Activated T-helper 2 cell treated with anti-CD3 and anti-CD28 coated beads, Interferon-gamma antibody, Interleukin-2, Interleukin-4, amounts not matched to agents 10 μg/mL and 5 μg/mL and 100 μg/mL, durations not matched to agents 14 hours and 24 hours and 36 hours (primary cell): ENCODE measurements at places on chromosomes 6 and 20. TPM values are rescaled to one million over a fixed set of nuclear protein-coding genes. Genes with fewer than 3 reads are reported as not detected.
A peak's percentile ranks its signal among the peaks of the same experiment; 100 is the strongest.

Gene LY6G5C
- 4.6 and 4.8 TPM in 2 replicates for total RNA-seq

GRCh38 chr20:35135867-35136586 lies 11.1 kb downstream of the EDEM2 start:
- no peak overlapping the region for H3K4me3 ChIP-seq
- no peak overlapping the region for H3K27ac ChIP-seq
- no peak for DNase-seq
- peaks cover 40% of the 10 kb centered on the region for H3K36me3 ChIP-seq
- no peaks in the 10 kb centered on the region for H3K27me3 ChIP-seq

DNA sequence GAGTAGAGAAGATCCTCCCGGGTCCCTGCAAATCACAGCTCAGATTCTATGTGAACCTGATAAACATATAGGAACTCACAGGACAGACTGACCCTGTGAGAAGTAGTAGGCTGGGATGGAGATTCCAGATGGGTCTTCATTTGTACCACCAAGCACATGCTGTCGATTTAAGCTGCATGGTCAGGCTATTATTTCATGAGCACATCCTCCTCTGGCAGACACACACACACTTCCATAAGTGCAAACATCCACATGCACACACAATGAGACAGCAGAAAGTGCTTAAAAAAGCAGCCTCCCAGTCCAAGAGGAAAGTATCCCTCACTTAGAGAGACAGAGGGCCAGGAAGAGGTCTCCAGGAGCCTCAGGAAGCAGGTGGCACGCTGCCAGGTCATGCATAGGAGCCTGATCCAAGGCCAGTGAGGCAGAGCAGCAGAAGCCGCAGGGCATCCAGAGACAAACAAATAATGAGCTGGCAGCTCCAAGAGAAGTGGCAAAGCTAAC lies 131.8 kb downstream of the UNC5CL start:
- H3K4me1 ChIP-seq, result peaks cover 9% of the 10 kb centered on the region
- no peak for DNase-seq
- H3K4me3 ChIP-seq, result no peak overlapping the region

Gene CSE1L
- total RNA-seq, result 114 TPM in 2 replicates

GRCh38 chr20:57560554-57561355 lies at the start of gene PCK1:
Gene PCK1 (plus strand): TSS chr20:57561110. CDS start chr20:57561412, 302 bp downstream.
- H3K4me1 ChIP-seq, result no peaks in the 10 kb centered on the region
- no peak within 1 kb of the TSS for H3K4me3 ChIP-seq
- no peak within 1 kb of the TSS for H3K27ac ChIP-seq
- DNase-seq, result no peak
- H3K36me3 ChIP-seq, result no peaks in the 10 kb centered on the region

Gene SPDEF
- 0.09 and 0.16 TPM in 2 replicates for total RNA-seq

- no peak overlapping the region for H3K27ac ChIP-seq
- H3K4me3 ChIP-seq, result no peak overlapping the region
- H3K4me1 ChIP-seq, result no peaks in the 10 kb centered on the region
- no peak for DNase-seq
These were observed 94.3 kb downstream of the THBS2 start for GRCh38 chr6:169159331-169159730.

DNA sequence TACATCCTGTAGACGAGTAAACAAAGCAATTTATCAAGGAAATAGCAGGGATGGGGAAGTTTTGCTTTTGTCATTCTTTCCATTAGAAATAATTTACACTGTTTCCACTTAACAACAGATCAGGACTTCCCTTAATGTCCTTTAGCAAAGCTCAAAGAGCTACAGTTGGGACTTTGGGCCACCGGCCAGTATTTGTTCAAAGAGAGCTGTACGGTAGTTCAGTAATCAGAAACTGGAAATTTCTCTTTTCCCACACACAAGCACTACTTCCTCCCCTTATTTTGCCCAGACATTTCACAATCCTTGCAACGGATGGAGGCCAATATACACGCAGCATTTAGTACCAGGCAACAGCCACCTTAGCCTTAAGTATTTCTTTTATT lies 12.1 kb upstream of the HINT3 start:
- no peak overlapping the region for H3K4me3 ChIP-seq
- H3K4me1 ChIP-seq, result peaks cover 22% of the 10 kb centered on the region
- DNase-seq, result no peak
- H3K27ac ChIP-seq, result no peak overlapping the region

GRCh38 chr20:35662551-35662950 lies 2.1 kb downstream of the CPNE1 start:
- no peaks in the 10 kb centered on the region for H3K27me3 ChIP-seq
- peak overlapping the region; percentile 95 for H3K4me3 ChIP-seq
- no peak for DNase-seq

DNA sequence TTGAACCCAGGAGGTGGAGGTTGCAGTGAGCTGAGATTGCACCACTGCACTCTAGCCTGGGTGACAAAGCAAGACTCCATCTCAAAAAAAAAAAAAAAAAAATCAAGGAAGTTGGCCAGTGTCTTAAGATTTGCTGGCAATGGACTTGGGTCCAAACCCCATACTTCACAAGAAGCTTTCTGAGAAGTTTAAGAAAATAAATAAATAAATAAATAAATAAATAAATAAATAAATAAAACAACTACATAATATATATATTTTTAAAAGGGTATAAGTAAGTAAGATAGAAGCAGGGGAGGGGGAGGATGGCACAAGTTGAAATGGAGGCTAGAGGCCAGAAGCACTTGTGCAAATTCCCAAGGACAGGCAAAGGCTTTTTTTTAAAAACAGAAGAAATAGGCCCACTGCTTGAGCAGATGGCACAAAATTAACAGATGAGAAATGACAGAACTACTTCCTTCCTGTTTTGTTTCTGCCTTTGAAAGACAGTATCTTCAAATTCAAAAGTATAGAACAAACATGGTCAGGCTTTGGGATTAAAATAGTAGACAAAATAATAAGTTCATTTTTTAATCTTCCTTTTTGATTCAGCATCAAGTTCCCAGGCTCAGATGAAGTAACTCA lies 287.7 kb downstream of the ALDH8A1 start:
- no peaks in the 10 kb centered on the region for H3K4me1 ChIP-seq
- no peaks in the 10 kb centered on the region for H3K36me3 ChIP-seq
- no peak overlapping the region for H3K27ac ChIP-seq
- no peak for DNase-seq
- no peak overlapping the region for H3K4me3 ChIP-seq

Gene FAM83B
- not detected in 2 replicates for total RNA-seq

DNA sequence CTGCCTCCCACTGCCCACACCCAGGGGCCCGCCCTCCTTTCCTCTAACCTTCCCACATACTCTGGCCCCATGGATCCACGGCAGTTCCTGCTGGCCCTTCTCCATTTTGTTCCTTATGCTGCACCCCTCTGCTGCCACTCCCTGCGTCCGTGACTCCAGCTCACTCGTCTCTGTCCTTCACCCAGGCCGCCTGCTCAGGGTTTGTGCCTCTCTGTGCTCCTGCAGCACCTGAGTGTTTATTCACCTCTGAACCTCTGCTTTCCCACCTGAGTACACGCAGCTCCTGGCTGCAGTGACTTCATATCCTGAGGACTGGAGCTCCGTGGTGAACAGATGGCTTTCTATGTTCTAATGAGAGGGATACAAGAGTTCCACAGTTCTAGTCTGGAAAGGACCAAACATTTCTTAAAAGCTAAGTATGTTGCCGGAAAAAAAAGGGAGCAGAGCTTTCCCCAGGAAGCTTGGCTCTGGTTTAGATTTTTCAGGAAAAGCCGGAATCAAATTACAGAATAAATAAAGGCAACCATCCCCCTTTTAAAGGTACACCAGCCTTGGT lies 1.5 kb upstream of the GNRH2 start:
- H3K27me3 ChIP-seq, result no peaks in the 10 kb centered on the region
- H3K4me3 ChIP-seq, result no peak overlapping the region
- H3K36me3 ChIP-seq, result peaks cover 57% of the 10 kb centered on the region
- DNase-seq, result no peak
- peaks cover 12% of the 10 kb centered on the region for H3K4me1 ChIP-seq

Gene NANP
- total RNA-seq, result 7.9 and 9.1 TPM in 2 replicates

GRCh38 chr6:167985911-167986595 lies 11.4 kb upstream of the KIF25 start:
- no peaks in the 10 kb centered on the region for H3K27me3 ChIP-seq
- no peak overlapping the region for H3K4me3 ChIP-seq
- no peaks in the 10 kb centered on the region for H3K36me3 ChIP-seq
- H3K27ac ChIP-seq, result no peak overlapping the region
- H3K4me1 ChIP-seq, result no peaks in the 10 kb centered on the region

DNA sequence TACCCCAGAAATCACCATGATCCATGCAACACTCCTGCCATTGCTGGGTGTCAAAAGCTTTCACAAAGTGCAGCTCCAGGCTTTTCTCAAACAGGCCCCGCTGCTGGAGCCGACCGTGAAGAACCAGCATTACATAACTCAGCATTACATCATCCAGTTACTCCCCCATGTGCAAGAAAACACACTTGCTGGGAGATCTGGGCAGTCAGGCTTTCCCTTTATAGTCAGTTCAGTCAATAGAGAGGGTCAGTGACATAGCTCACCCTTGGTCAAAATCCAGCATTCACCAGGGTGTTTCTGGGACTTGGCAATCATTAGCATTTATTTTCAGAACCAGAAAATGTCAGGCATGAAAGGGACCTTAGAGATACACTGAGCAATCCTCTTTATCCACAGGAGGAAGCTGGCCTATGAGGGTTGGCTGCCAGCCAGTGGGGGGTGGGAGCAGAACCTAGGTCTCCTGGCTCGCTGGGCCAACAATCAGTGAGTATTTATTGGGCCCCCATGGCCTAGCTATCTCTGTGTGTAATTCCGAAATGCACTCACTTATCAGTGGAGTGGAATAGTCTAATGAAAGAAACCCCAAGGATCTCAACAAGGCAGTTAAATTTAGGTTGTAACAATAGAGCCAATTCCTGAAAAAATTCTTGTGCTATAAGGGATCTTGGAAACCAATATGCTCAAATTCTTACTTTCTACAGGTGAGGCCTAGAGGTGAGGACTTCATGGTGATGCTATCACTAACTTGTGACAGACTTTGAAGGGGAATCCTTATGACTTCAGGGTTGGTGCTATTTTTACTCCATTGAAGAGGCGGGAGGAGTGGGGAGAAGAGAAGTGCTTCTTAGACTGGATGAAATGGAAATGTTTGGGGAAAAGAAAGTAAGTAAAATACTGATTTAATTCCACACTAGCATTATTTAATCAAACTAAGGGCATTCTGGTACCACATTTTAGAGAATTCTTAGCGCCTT lies 54.6 kb downstream of the LYRM4 start:
- DNase-seq, result no peak
- no peak overlapping the region for H3K27ac ChIP-seq
- peaks cover 3% of the 10 kb centered on the region for H3K36me3 ChIP-seq
- H3K4me1 ChIP-seq, result peaks cover 3% of the 10 kb centered on the region

Gene BFSP1
- 0.51 and 0.82 TPM in 2 replicates for total RNA-seq

DNA sequence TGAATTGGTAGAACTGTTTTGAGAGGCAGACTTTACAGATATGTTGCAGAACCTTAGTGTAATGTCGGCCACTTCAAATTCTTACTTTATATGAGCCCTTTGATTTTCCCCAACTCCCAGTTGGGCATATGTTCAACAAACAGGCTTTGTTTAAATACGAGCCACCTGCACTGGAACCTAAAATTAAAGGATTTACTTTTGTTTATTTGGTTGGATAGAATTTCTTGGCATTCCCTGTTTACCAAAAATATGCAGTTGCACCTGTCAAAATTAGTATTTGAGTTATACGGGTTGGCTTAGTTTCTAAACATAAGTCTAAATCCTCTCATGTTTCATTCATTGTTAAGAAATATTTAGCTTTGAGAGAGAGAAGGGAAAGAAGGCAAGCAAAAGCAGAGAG lies 2.4 kb upstream of the GLYATL3 start:
- H3K36me3 ChIP-seq, result peaks cover under 1% of the 10 kb centered on the region
- no peak for DNase-seq
- H3K27ac ChIP-seq, result no peak overlapping the region
- H3K4me3 ChIP-seq, result no peak overlapping the region
- no peaks in the 10 kb centered on the region for H3K4me1 ChIP-seq

DNA sequence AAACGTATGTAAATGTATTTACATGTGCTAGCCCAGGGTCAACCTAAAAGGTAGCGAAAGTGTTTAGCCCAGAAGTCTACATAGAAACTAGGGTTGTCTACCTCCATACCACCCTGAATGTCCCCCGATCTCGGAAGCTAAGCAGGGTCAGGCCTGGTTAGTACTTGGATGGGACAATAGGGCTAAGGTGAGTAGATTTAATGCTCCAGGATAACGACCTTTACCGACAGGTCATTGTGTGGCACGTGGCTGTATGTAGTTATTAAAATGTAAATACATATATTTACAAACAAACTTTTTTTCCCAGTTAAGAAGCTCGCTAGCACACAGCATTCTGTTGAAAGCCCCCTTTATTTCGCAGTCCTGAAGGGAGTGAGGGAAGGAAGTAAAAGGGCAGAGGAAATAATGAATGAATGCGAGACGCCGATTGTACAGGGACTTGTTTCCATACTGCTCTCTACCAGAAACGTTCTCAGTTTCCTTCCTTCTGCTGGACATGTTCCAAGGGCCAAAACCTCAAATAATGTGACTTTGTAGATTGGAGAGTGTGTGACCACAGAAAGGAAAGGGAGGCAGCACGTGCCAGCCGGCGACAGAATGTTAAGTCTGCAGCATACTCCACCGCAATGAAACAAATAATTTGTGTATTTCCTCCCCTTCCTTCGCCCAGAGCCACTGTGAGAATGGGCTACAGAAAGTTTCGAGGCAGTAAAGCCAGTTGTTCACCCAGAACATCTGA lies 612 bp downstream of the ADAT2 start:
- peaks cover 31% of the 10 kb centered on the region for H3K36me3 ChIP-seq
- peak overlapping the region; percentile 97 for H3K27ac ChIP-seq
- peak overlapping the region; percentile 94 for H3K4me3 ChIP-seq
- peaks cover 39% of the 10 kb centered on the region for H3K4me1 ChIP-seq
- peak; percentile 36 for DNase-seq

DNA sequence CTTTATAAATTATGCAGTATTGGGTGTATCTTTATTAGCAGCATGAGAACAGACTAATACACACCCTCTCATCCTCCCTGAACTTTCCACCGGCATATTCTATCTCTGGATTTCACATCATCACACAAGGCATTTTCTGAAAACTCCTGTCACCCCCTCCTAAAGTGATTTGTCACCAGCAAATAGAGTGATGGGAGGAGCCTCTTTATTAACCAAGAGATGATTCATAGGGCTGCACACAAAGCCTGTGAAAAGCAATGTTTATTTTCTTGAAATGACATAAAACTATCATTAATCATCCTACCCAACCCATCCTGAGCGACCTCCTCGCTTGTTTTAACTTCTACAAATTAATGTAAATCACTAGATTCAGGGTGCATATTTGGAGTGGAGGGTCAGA lies 394.7 kb upstream of the SULF2 start:
- H3K4me1 ChIP-seq, result no peaks in the 10 kb centered on the region
- H3K27ac ChIP-seq, result no peak overlapping the region
- H3K36me3 ChIP-seq, result no peaks in the 10 kb centered on the region
- H3K4me3 ChIP-seq, result no peak overlapping the region
- H3K27me3 ChIP-seq, result no peaks in the 10 kb centered on the region
- DNase-seq, result no peak

GRCh38 chr6:105324386-105324950 lies 78.4 kb downstream of the PREP start:
- peaks cover 44% of the 10 kb centered on the region for H3K36me3 ChIP-seq
- H3K4me1 ChIP-seq, result peaks cover 6% of the 10 kb centered on the region
- DNase-seq, result no peak
- no peak overlapping the region for H3K27ac ChIP-seq
- H3K4me3 ChIP-seq, result no peak overlapping the region

Gene DDR1
- total RNA-seq, result 11.3 and 13.7 TPM in 2 replicates

Gene CD164
- total RNA-seq, result 206 and 207 TPM in 2 replicates

- no peak overlapping the region for H3K4me3 ChIP-seq
- no peaks in the 10 kb centered on the region for H3K4me1 ChIP-seq
- H3K27me3 ChIP-seq, result no peaks in the 10 kb centered on the region
- DNase-seq, result no peak
These were observed 392.5 kb upstream of the SASH1 start for GRCh38 chr6:147949981-147950622.

- H3K4me1 ChIP-seq, result peaks cover 27% of the 10 kb centered on the region
- H3K36me3 ChIP-seq, result no peaks in the 10 kb centered on the region
- peak overlapping the region; percentile 51 for H3K27ac ChIP-seq
These were observed 314.8 kb downstream of the CDC5L start for GRCh38 chr6:44702292-44702691.
